ENCODE measurements at places on chromosomes 1 and 21.

GRCh38 chr1:169900571-169900970 is 6.9 kb upstream of the SCYL3 start:
- no peak for DNase-seq

GRCh38 chr1:206631085-206631509 is 4.2 kb upstream of the DYRK3 start:
- peak; percentile 88 for DNase-seq

DNA sequence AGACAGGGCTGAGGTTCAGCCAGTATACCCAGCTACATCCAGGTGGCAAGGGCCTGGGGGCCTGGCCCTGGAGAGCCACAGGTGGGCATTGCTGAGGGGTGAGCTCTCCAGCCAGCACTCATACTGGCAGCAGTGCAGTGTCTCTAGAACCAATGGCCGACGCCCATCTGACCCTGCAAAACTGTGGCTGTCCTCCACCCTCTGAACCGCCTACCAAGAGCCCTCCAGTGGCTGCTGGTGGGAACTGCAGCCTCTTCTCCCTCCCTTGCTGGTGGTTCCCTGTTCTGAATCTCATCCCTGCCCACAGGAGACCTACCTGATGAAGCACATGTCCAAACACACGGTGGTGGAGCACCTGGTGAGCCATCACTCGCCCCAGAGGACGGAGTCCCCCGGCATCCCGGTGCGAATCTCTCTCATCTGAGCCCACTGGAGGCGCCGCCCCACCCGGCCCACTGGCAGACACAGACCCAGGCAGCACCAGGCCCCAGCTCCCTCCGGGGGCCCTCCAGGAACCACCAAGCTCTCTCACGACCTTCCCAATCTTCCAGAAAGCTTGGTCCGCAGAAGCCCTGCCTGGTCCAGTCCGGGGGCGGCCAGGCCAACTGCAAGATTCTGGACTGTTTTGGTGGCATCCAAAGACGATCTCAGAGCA is 22.1 kb downstream of the A3GALT2 start:
- DNase-seq, result peak; percentile 74

DNA sequence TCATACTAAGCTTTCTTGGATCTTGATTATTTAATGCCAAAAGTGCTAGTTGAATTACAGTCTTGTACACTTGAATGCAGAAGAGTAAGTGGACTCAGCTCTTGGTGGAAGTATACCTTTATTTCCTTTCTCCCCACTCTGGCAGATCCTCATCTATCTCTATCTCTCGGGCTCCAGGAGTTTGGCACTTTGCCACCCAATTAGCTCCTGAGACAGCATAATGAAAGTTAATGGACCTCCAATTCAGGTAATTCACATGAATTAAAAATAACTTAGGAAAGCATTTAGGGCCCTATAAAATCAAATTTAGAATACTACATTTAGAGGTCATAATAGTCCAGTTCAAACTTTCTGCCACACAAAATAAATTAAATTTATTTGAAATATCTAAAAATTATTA is 67.4 kb downstream of the OLFM3 start:
- DNase-seq, result no peak

DNA sequence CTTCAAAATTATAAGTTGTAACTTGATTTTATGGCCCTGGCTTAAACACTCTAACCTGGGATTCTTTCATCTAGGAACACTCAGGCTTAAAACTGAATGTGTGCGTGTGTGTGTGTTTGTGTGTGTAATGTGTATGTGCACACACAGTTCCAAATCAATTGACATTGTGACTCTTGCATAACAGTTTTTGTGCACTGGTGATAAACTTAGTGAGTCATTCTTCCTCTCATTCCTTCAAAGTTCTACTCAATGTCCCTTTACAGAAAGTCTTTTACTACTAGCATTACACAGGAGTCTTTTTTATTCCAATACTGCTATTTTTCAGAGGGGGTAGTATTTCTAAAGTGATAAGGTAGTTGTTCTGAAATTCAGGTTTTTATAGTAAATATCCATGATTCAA is 943.6 kb downstream of the KCNT2 start:
- no peak for DNase-seq

DNA sequence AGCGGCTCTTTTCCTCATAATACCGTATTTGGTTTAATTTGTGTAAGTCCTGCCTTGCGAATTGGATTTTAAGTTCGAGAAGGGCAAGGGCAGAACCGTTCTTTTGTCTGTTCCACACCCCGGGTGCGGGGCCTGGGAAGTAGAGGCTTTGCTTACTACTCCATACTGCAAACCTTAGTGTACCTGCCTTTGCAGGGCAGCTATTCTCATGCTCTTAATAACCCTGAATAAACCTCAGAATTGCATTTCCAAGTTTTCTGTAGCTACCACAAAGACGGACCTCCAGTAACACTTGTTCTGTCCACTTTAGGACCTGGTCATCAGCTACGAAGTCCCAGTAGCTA is 657 bp upstream of the HNRNPU start:
- no peak for DNase-seq

GRCh38 chr1:234772345-234773147 is 162.6 kb upstream of the IRF2BP2 start:
- peak; percentile 97 for DNase-seq

GRCh38 chr1:225652729-225653462 is at the start of gene ENAH:
ENAH (minus strand) TSS chr1:225653123; CDS start chr1:225652690, 433 bp downstream.
- DNase-seq, result peak; percentile 34

DNA sequence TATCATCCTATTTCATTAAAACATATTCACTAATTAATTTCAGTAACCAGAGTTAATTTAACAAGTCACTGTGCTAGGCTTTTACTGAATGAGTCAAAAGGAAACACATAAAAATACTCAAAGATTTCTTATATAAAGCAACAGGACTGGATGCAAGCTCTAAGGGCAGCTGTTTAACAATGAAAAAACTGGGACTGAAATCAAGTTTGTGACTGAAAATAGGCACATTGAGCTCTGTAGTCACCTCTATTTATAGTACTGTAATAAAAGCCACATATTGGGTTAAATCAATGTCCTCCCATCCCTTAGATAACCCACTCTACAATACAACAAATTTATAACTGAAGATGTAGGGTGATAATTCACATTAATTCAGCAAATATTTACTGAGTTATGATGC is 52.4 kb downstream of the SMYD3 start:
- DNase-seq, result no peak

- no peak for DNase-seq
Measured at GRCh38 chr1:222624214-222624613, 6.3 kb downstream of the MIA3 start.

DNA sequence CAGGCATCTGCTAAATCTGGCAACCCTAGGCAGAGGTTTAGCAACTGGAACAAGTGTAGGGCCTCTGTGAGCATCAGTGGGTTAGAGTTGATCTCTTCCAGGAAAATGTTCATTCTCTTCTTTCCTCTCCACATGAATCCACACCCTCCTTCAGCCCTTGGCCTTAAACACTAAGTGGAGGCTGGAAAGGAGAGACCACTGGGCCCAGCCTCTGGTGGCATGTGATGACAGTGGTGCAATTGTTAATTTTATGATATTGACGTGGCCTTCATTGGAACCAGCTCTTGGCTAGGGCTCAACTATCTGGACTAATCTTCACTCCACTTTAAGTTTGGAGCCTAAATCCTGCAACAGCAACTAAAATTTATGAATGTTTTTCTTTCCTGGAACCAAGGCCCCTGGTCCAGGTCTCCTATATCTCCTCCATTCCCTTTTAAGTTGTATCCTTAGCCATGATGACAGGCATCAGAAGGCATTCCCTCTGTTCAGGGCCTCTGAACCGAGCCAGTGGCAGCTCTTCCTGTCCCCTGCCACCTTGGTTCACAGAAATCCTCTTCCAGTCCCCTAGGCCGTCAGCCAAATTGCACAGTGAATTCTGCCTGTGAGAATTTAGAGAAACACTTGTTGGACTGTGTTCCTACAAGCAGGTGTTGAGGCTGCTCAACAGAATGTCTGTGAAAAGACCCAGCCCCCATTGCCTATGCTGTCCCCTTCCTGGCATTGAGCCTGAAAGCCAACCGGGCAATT is 132.2 kb downstream of the PSMG1 start:
- no peak for DNase-seq

GRCh38 chr1:211370669-211371068 is 44.0 kb downstream of the TRAF5 start:
- DNase-seq, result no peak

GRCh38 chr1:30898031-30898815 is 10.3 kb downstream of the SDC3 start:
- DNase-seq, result no peak

- DNase-seq, result peak; percentile 15
Measured at GRCh38 chr21:31668651-31669491, 9.4 kb downstream of the SOD1 start.

GRCh38 chr1:79283451-79283850 is 276.9 kb upstream of the ADGRL4 start:
- DNase-seq, result no peak

DNA sequence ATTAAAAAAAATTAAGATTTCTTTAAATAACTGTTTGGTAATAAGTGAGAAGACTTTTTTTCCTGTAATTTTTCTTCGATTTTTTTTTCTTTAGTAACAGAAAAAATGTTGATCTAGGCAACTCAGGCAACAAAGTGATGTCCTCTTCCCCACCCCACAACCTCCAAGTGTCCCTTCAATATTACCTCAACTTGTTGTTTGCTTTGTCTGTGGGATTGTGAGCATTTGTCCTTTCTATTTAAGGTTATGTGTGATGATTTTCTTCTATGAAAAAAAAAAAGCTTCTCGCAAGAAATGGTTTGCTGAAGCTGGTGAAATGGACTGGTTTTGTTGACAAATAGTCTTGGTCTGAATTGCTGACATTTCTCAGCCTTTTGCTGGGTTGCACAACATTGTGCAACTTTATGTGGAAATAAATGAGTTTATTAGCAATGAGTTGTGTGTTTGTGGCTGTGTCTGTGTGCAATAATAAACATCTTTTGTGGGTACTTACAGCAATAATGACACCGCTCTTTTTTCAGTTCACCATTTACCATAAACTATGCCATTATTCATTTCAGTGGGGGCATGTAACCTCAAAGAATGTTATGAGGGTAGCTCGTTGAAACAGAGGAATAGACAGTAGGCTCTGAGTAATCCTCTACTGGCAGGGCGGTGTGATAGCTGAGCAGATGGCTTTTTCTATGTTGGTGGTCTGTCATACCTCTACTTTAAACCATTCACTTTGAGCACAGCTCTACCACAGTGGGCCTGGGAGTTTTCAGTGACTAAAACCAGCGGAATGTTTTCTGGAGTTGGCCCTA is 218.4 kb downstream of the HLX start:
- no peak for DNase-seq

DNA sequence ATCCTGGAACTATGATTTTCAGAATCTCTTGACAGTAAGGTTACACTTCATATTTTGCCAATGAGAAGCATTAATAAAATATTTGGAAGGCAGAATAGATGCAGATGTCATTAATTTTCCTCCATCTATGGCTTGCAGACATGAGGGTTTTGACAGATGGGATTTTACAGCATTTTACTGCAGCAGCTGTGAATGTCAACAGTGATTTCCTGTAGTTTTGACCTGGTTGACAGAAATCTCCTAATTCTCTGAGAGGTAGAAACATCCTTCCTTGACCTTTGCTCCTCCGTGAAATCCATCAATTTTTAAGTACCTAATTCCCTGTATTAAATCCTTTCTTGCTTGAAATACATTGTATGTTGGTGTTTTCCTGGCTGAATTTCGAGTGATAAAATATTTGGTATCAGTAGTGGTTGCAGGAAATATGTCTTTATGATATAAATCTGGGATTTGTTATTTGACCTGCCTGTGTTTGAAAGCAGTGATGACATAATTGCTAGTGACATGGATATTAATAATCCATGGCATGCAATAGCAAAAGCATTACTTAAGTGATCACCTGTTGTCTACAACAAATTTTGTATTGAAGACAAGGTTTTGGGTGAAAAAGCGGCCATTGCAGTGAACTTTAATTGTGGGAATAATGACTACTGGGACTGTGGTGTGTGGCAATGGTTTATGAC is 73.9 kb downstream of the HLX start:
- DNase-seq, result no peak

DNA sequence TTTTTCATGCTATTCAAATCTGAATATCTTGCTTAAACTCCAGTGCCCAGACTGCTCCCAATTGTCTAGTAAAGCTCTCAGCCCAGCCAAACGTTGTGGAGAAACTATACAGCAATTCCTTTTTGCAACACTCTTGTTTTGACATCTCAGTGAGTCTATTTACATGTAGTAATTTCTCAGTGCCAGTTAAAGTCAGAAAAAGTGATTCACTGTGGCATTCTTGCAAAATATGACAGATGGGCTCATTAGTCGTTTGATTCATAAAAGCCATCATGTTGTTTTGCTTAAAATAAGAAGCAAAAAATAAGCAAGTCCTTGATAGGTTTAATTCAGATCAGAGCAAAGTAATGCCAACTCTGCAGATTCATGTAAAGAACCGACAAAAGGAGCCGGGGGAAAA is 20.7 kb upstream of the TMPRSS15 start:
- no peak for DNase-seq

DNA sequence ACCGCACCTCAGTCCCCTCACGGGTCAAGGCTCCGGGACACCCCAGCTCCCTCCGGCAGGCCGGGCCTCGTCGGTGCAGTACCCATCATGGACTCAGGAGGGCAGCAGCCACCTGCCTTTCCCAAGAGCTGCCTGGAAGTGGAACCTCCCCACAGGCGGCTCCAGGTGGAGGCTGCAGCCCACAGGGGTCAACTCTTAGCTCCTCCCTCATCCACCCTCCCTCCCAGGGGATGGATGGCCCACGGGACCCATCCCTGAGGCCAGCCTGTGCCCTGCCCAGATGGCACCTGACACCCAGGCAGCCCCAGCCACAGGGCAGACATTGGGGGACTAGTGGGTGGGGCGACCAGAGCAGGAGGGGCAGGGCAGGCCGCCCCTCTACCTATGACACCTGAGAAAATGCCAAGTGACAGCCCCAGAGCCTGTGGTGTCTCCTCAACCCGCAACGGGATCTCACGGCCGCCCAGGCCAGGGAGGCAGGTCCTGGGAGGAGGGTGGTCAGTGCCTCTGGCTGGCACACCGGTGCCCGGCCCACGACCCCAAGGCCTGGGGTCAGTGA is 1.2 kb upstream of the ARHGEF16 start:
- DNase-seq, result peak; percentile 68

DNA sequence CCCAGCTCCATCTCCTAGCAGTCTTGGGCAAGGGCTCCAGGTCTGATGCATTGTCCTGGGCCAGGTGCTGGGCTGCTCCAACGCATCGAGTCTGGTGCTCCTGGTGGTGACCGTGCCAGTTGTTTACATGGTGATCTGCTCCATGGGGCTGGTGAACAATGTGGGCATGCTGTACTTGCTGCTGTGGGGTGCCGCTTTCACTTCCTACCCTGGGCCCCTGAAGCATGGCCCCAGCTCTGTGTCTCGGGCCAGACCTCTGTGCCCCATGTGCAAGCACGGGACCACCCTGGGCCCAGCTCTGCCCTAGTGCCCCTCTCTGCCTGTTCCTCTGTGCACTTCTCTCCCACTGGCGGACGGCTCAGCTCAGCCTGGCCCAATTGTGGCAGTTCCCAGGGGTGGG is 119.4 kb downstream of the MAST2 start:
- DNase-seq, result no peak

DNA sequence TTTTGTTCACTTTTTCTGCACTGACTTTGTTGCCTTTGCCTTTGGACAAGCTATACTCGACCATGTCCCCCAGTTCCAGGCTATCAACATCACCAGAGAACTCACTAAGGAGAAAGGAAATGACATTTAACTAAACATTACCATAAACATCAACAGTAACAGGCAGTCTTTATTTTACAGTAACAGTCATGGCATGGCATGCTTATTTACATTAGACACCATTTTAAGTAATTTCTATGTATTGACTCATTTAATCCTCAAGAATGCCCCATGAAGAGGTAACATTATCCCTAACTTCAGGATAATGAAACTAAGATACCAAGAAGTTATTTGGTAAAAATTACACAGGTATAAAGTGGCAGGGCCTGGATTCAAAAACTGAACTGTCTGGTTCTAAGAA is 8.7 kb upstream of the NRAS start:
- no peak for DNase-seq

Data from GM12865 (cell line).